ENCODE measurements at places on chromosomes 3 and 15. TPM values are rescaled to one million over a fixed set of nuclear protein-coding genes. Genes with fewer than 3 reads are reported as not detected.

The CCR8 gene
- not detected for total RNA-seq

The TP63 gene
- total RNA-seq, result 0.94 TPM

The NRROS gene
- total RNA-seq, result not detected

The ATP13A4 gene
- 0.34 TPM for total RNA-seq

The TUSC7 gene
- not detected for total RNA-seq

Data from astrocyte (in vitro differentiated cells and primary cell).